ENCODE measurements at places on chromosomes 13 and 19. TPM values are rescaled to one million over a fixed set of nuclear protein-coding genes. Genes with fewer than 3 reads are reported as not detected.

Gene CATSPERD
- total RNA-seq, result 0.25 TPM

Gene SIGLEC12
- total RNA-seq, result not detected

Gene RAB3A
- 44.7 TPM for total RNA-seq

Gene ATP1A3
- total RNA-seq, result 200 TPM

Gene PLPP2
- total RNA-seq, result 1.2 TPM

Gene CBY2
- total RNA-seq, result not detected

Gene CGB5
- total RNA-seq, result not detected

Gene DIRAS1
- total RNA-seq, result 21.4 TPM

Gene KCNN1
- total RNA-seq, result 15.0 TPM

Gene ZNF555
- 17.0 TPM for total RNA-seq

Gene PRTN3
- 1.5 TPM for total RNA-seq

Gene PDE4C
- 1.2 TPM for total RNA-seq

Gene TMEM38A
- 4.7 TPM for total RNA-seq

Gene NRTN
- total RNA-seq, result 0.25 TPM

Gene KLHL1
- 69.3 TPM for total RNA-seq

Gene NKPD1
- total RNA-seq, result 0.49 TPM

Gene ZNF302
- 66.1 TPM for total RNA-seq

Gene BRSK1
- total RNA-seq, result 81.4 TPM

Gene JSRP1
- total RNA-seq, result not detected

Gene NR2F6
- 7.1 TPM for total RNA-seq

Gene PTH2
- total RNA-seq, result not detected

Gene SYDE1
- 2.0 TPM for total RNA-seq

Gene SCGB2B2
- 1.2 TPM for total RNA-seq

Gene KLK13
- total RNA-seq, result not detected

Gene PCP2
- not detected for total RNA-seq

Gene CNMD
- 2.5 TPM for total RNA-seq

Gene ADGRL1
- 53.8 TPM for total RNA-seq

Gene ACP7
- total RNA-seq, result not detected

Gene VSIG10L
- total RNA-seq, result 0.98 TPM

Gene OR7C1
- total RNA-seq, result not detected

Gene ACER1
- total RNA-seq, result not detected

Gene FARP1
- 79.2 TPM for total RNA-seq

Gene APOC4
- total RNA-seq, result not detected

Gene CGB1
- total RNA-seq, result not detected

Gene POLR1G
- total RNA-seq, result 4.2 TPM

All from temporal lobe (tissue), 4 donors.